ENCODE measurements at places on chromosomes 12 and 14. TPM values are rescaled to one million over a fixed set of nuclear protein-coding genes. Genes with fewer than 3 reads are reported as not detected.
A peak's percentile ranks its signal among the peaks of the same experiment; 100 is the strongest.

- peaks cover 79% of the 10 kb centered on the region for H3K36me3 ChIP-seq
- H3K4me1 ChIP-seq: peaks cover 36% of the 10 kb centered on the region
- no peak overlapping the region for H3K4me3 ChIP-seq
- DNase-seq: no peak
These were observed 147.9 kb upstream of the HIF1A start for GRCh38 chr14:61547186-61548069.

EML5 gene
- total RNA-seq: 3.8 TPM

DNA sequence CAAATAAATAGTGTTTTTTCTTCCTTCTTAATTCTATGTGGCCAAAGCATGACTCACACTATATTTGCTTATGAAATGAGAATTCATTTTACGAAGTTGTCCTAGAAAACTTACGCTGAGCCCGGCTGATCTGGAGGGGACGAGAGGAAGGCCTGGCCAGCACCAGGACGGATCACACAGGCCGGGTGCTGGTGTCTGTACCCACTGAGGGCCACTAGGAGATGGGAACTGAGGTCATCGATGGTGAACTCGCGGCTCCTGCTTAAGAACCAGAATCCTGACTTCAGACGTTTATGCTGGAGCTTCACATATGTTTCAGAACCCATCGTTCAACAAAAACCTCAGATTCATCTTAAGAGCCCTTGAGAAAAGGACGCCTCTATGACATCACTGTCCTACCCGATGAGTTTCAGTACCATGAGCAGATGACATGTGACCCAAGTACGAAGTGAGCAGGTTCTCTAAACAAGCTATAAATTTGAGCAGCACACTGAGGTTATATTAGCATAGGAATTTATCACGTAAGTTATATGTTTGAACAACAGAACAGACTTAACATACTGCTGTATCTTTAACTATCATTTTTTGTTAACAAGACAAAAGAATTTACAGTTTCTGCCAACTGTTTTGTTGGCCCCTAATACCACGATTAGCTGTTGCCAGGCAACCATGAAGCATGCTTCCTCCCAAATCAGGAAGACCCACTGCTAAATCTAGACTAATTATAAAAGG is 111.9 kb downstream of the FOXN3 start:
- H3K27me3 ChIP-seq: no peaks in the 10 kb centered on the region
- H3K4me3 ChIP-seq: peak overlapping the region; percentile 68
- H3K4me1 ChIP-seq: peaks cover 56% of the 10 kb centered on the region
- peak; percentile 42 for DNase-seq
- H3K36me3 ChIP-seq: peaks cover 32% of the 10 kb centered on the region

C12orf56 gene
- not detected for total RNA-seq

LRTM2 gene
- not detected for total RNA-seq

ARHGAP9 gene
- total RNA-seq: 125 TPM

DNA sequence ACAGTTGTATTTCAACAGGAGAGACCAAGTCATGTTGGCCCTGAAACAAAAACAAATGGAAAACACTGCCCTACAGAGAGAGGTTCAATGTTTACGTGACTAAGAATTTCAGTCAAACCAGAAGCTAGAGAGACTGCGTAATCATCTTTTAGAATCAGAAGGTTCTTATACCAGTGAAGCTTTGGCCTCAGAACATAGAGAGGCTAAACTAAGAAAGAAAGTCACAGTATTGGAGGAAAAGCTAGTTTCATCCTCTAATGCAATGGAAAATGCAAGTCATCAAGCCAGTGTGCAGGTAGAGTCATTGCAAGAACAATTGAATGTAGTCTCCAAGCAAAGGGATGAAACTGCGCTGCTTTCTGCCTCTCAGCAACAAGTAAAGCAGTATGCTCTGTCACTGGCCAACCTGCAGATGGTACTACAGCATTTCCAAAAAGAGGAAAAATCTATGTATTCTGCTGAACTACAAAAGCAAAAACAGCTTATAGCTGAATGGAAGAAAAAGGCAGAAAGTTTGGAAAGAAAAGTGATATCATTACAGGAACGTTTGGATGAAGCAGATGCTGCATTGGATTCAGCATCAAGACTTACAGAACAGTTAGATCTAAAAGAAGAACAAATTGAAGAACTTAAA is 32.5 kb upstream of the NUAK1 start:
- DNase-seq: no peak
- H3K4me1 ChIP-seq: peaks cover 3% of the 10 kb centered on the region
- no peak overlapping the region for H3K27ac ChIP-seq
- no peak overlapping the region for H3K4me3 ChIP-seq
- no peaks in the 10 kb centered on the region for H3K36me3 ChIP-seq
- H3K27me3 ChIP-seq: peaks cover 25% of the 10 kb centered on the region

DNA sequence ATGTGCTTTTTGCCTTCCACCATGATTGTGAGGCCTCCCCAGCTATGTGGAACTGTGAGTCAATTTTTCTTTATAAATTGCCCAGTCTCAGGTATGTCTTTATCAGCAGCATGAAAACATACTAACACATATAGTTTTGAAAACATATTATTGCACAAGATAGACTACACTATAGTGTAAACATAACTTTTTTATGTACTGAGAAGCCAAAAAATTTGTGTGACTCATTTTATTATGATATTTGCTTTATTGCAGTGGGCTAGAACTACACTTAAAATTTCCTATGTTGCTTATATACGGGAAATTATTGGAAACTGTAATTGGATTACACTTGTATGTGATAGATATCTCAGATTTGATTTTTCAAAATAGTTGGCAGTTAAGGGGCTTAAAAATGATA is 885.5 kb upstream of the FBXO33 start:
- H3K4me3 ChIP-seq: no peak overlapping the region
- H3K27ac ChIP-seq: no peak overlapping the region
- H3K36me3 ChIP-seq: no peaks in the 10 kb centered on the region
- no peak for DNase-seq

DNA sequence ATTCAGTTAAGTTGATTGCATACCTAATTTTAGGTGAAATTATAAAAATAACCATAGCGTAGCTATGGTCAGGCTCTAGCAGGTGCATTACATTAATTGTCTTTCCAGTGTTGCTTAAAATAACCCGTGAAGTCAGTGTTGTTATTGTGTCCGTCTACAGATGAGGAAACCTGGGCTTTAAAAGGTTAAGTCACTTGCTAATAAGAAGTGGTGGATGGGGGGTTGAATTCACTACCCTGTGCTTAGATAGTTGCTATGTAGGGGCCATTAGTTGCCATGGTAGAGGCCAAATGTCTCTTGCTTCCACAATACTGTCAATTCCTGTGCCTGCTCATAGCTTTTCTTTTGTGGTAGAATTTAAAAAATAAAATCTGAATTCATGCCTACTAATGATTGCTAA is 174.8 kb downstream of the PELI2 start:
- H3K4me3 ChIP-seq: no peak overlapping the region
- no peak for DNase-seq
- H3K27me3 ChIP-seq: no peaks in the 10 kb centered on the region
- peaks cover 7% of the 10 kb centered on the region for H3K36me3 ChIP-seq

GRCh38 chr12:3698218-3698974 is 54.5 kb downstream of the CRACR2A start:
- no peak for DNase-seq
- H3K36me3 ChIP-seq: peaks cover 21% of the 10 kb centered on the region
- peaks cover 5% of the 10 kb centered on the region for H3K4me1 ChIP-seq
- no peak overlapping the region for H3K27ac ChIP-seq
- no peak overlapping the region for H3K4me3 ChIP-seq

GRCh38 chr14:24238123-24238522 is 4.3 kb downstream of the TINF2 start:
- H3K4me3 ChIP-seq: no peak overlapping the region
- DNase-seq: no peak
- peaks cover 66% of the 10 kb centered on the region for H3K4me1 ChIP-seq
- H3K36me3 ChIP-seq: peaks cover 57% of the 10 kb centered on the region

KRT83 gene
- not detected for total RNA-seq

DNA sequence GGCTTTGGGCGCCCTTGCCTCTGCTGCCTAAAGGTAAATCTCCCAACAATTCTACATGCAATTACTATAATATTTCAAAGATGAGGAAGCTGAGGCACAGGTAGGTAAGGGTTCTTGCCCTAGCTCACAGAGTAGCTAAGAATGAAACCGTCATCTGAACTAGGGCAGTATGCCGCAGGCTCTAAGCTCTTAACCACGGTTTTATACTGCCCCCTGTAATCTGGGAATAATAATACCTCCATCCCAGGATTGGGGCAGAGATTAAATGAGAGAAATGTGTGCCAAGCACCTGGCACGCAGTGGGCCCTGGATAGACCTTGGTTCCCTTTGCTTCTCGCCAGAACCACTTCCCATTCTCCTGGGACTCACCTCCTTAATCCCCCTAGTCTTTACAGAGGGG is 1.5 kb upstream of the HRK start:
- H3K36me3 ChIP-seq: no peaks in the 10 kb centered on the region
- H3K27me3 ChIP-seq: peaks cover 54% of the 10 kb centered on the region
- H3K4me3 ChIP-seq: no peak overlapping the region
- peaks cover 24% of the 10 kb centered on the region for H3K4me1 ChIP-seq

GLS2 gene
- 5.2 TPM for total RNA-seq

LRRC10 gene
- not detected for total RNA-seq

DNA sequence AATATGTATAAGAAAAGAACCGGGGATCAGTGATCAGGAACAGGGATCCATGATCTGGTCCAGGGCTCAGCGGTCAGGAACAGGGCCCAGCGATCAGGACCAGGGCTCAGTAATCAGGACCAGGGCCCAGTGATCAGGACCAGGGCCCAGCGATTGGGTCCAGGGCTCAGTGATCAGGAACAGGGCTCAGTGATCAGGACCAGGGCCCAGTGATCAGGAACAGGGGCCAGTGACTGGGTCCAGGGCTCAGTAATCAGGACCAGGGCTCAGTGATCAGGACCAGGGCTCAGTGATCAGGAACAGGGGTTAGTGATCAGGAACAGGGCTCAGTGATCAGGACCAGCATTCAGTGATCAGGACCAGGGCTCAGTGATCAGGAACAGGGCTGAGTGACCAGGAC is 56.3 kb downstream of the TMEM121 start:
- DNase-seq: no peak
- no peak overlapping the region for H3K4me3 ChIP-seq
- H3K36me3 ChIP-seq: no peaks in the 10 kb centered on the region
- no peaks in the 10 kb centered on the region for H3K4me1 ChIP-seq
- H3K27ac ChIP-seq: no peak overlapping the region

- H3K27me3 ChIP-seq: peaks cover 26% of the 10 kb centered on the region
- H3K27ac ChIP-seq: peak overlapping the region; percentile 79
- H3K36me3 ChIP-seq: no peaks in the 10 kb centered on the region
- peaks cover 26% of the 10 kb centered on the region for H3K4me1 ChIP-seq
- peak overlapping the region; percentile 76 for H3K4me3 ChIP-seq
- DNase-seq: peak; percentile 80
These were observed 740 bp upstream of the PRPF40B start for GRCh38 chr12:49622501-49623141.

- H3K27ac ChIP-seq: no peak overlapping the region
- no peaks in the 10 kb centered on the region for H3K4me1 ChIP-seq
- no peak overlapping the region for H3K4me3 ChIP-seq
- no peaks in the 10 kb centered on the region for H3K36me3 ChIP-seq
- H3K27me3 ChIP-seq: peaks cover 15% of the 10 kb centered on the region
These were observed 168.7 kb downstream of the C12orf75 start for GRCh38 chr12:105499205-105499604.

PGF gene
- total RNA-seq: 0.27 TPM

GRCh38 chr14:102646615-102647014 is 54.2 kb downstream of the RCOR1 start:
- H3K27ac ChIP-seq: no peak overlapping the region
- DNase-seq: no peak
- no peaks in the 10 kb centered on the region for H3K36me3 ChIP-seq
- no peaks in the 10 kb centered on the region for H3K27me3 ChIP-seq
- peaks cover 46% of the 10 kb centered on the region for H3K4me1 ChIP-seq

GRCh38 chr12:124632519-124632984 is 65.1 kb upstream of the NCOR2 start:
- no peak for DNase-seq
- no peak overlapping the region for H3K27ac ChIP-seq
- H3K36me3 ChIP-seq: no peaks in the 10 kb centered on the region
- H3K27me3 ChIP-seq: no peaks in the 10 kb centered on the region
- H3K4me1 ChIP-seq: peaks cover 16% of the 10 kb centered on the region

GRCh38 chr14:95039259-95039992 is 117.9 kb downstream of the DICER1 start:
- peaks cover 5% of the 10 kb centered on the region for H3K27me3 ChIP-seq
- no peak overlapping the region for H3K27ac ChIP-seq
- no peak overlapping the region for H3K4me3 ChIP-seq
- no peaks in the 10 kb centered on the region for H3K4me1 ChIP-seq
- DNase-seq: no peak
- no peaks in the 10 kb centered on the region for H3K36me3 ChIP-seq

DNA sequence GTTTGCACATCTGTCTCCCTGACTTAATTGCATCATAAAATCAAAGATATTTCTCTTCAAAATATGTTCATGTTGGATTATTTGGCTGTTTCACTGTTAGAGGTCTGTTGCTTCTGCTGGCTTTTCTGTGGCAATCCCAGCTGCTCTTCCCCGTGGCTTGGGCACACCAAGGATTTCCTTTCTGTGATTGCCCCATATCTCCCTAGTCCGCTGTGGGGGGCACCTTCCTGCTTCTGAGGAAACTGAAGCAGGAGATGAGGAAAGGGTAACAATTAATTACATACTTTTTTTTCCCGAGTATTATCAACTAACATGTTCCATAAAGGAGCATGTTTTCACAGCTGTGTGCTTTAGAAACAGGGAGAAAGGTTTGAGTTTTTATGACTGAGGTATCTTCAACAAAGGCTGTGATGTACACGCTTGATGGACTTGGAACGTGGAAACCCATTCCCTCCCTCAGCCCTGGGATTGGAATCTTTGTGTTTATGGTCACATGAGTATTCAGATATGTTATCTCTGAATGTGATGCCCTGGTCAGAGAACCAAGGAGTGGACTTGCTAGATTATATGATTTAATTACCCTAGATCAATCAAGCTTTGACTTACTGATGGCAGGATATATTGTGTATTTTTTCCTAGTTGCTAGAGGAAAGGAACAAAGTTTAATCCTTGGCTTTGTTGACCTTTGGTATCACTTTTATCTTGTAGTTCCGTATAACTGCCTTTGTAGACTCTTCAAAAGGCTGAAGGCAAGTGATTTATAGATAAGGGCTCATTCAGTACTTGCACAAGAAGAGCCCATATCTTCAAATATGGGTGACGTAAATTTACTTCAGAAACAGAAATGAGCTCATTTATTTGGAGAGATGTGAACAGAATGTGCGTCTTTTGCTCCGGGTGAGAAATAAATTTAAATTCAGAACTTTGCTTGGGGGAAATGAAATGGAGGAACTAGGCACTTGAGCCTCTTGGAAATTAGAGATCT is 46.7 kb downstream of the BORCS5 start:
- H3K27ac ChIP-seq: peak overlapping the region; percentile 13
- peaks cover 37% of the 10 kb centered on the region for H3K4me1 ChIP-seq
- no peak for DNase-seq
- no peaks in the 10 kb centered on the region for H3K27me3 ChIP-seq
- peaks cover 23% of the 10 kb centered on the region for H3K36me3 ChIP-seq
- H3K4me3 ChIP-seq: no peak overlapping the region

GRCh38 chr12:104297477-104298113 is 5.9 kb upstream of the EID3 start:
- no peak overlapping the region for H3K4me3 ChIP-seq
- no peak for DNase-seq
- peaks cover 59% of the 10 kb centered on the region for H3K36me3 ChIP-seq
- no peaks in the 10 kb centered on the region for H3K27me3 ChIP-seq
- H3K4me1 ChIP-seq: peaks cover 40% of the 10 kb centered on the region
- no peak overlapping the region for H3K27ac ChIP-seq

AQP6 gene
- total RNA-seq: not detected
